Progenitor cell of endocrine pancreas (in vitro differentiated cells): ENCODE measurements at places on chromosomes 11 and 22.
A peak's percentile ranks its signal among the peaks of the same experiment; 100 is the strongest.

DNA sequence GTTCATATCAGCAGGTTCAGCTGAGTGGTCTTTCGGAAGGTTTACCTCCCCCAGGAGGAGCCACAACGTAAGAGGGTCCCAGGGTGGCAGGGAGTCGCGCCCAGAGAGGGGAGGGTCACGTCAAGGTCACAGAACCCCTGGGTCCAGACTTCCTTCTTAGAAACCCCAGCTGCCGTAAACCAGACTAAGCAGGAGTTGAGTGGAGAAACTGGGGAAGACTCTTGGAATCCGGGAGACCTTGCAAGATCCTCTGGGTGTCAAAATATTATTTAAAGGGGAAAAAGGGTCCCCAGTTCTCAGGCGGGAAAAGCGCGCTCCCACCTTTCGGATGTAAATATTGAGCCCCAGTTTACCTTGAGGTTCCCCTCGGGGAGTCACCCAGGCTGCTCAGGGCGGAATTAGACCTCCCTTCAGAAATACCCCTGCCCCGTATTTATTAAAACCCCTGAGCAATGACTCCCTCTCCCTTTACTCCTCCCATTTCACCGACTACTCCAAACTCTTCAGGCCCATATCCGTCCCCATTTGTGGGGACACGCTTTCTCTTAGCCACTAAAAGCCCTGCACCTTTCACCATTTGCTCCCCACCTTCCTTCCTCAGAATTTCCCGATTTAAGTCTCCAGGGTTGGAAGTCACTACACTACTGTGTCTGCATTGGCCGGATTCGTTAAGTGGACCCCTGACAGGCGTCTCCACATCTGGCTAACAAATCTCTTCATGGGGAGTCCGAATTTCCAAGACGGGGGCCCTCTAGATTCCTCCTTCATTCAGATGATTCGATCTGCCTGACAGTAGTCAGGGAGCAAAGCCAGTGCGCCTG, 4.2 kb downstream of the SLC17A6 start:
- no peak for DNase-seq

GRCh38 chr22:20618488-20618887, 111.1 kb downstream of the MED15 start:
- DNase-seq, result no peak

DNA sequence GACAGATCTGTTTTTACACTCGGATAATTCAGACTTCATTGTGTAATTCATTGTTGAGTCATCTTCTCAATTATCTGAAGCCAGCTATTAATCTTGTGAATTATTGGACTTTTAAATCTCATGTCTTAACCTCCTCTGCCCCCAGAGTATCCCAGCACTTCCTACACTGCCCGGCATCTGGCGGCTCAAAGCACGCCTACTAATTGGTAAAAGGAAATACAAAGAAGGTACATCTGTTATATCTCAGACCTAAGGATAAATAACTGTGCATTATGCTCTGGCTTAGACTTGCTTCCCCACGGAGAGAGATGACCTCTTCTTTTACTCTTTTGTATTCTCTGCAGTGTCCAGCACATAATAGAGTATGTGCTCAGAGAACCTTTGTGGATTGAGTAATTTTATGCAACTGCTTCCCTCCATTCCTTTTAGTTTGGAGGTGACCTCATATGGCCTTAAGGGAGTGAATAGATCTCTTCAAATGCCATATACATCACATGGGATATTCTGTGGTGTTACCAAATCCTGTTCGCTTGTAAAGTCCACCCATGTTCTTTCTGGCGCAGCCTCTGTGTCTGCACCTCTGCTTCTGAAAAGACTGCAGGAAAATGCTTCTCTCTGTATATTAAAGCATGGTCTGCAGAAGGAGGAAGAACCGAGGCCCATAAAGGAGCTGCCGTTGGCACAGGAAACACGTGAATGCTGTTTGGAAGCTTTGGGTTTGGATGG, 125.6 kb upstream of the SORL1-AS1 start:
- no peak for DNase-seq

- no peak for DNase-seq
Observed at GRCh38 chr11:88103337-88104206, 71.7 kb downstream of the RAB38 start.

DNA sequence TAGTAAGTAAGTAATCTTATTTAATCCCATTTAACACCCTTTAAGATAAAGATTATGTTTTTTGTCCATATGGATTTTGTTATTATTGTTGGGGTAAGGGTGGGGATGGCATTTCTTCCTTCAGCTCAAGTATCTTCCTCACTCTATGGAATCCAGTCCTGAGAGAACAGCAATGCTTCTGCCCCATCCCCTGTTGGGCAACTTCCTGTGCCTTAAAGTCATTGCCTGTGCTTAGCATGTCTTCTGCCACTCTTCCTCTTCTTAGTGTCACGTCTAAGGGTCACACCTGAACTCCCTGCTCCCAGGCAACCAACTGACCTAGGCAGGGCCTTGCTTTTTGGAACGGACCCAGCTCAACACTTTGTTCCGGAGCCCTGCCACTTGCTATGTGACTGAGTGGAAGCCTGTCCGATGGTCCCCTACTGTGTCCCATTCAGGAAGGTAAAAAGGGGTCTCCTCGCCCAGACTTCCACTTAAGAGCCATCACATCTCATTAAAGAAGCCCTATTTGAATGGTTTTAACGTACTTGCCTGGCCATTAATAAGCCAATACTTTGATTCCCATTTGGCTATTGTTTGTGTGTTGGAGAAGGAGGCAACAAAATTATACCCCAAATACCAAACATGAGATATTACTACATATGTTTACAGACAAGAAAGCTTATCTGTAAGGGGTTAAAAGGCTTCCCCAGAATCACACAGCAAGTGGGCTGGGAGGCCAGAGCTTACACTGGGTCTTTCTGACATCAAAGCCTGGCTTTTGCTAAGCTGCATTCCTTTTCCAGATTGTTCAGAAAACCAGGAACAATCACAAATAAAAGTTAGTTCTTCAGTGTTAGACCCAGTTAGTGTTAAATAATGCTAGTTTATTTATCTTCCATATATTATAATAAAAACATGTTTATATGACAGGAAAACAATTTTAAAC, 59.2 kb downstream of the RAB38 start:
- no peak for DNase-seq

- DNase-seq, result no peak
Observed at GRCh38 chr11:29538339-29539036, 478.3 kb downstream of the KCNA4 start.

GRCh38 chr11:67054346-67054835, 2.3 kb upstream of the RHOD start:
- DNase-seq, result no peak

DNA sequence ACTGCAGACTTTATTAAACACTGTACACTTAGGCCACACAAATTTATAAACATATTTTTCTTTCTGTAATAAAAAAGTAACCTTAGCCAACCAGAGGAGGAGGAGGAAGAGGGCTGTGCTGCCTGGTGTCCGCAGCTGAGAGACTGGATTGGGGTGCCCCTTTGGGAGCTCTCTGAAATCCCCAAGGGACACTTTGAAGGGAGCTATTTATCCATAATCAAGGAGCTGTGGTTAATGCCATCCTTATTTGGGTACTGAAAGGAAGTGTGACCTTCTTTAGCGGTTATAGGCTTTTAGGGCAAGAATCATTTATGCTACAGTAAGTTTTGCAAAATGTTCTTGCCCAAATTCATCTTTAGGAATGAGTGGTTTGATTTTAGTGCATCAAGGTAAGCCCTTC, 125.8 kb downstream of the RASSF10 start:
- no peak for DNase-seq

DNA sequence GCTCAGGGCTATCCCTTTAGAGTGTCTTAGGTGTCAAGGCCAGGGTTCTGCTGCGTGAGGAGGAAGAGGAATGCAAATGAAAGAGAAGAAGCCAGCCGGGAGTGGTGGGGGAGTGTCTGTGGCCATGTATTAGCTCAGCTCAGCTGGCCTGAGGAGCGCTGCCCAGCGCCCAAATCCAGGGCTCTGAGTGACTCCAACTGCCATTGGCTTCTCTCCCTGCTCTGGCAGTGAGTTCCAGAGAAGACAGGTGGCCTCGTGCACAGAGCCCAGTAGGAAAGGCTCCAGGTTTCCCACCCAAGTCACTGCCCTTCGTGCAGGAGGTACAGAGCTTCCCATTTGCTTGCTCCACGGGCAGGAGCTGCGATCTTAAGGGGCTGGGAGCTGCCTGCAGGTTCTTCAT, 302.0 kb downstream of the KIRREL3 start:
- DNase-seq, result no peak

- DNase-seq, result no peak
Observed at GRCh38 chr11:71466358-71466757, 13.4 kb downstream of the NADSYN1 start.

DNA sequence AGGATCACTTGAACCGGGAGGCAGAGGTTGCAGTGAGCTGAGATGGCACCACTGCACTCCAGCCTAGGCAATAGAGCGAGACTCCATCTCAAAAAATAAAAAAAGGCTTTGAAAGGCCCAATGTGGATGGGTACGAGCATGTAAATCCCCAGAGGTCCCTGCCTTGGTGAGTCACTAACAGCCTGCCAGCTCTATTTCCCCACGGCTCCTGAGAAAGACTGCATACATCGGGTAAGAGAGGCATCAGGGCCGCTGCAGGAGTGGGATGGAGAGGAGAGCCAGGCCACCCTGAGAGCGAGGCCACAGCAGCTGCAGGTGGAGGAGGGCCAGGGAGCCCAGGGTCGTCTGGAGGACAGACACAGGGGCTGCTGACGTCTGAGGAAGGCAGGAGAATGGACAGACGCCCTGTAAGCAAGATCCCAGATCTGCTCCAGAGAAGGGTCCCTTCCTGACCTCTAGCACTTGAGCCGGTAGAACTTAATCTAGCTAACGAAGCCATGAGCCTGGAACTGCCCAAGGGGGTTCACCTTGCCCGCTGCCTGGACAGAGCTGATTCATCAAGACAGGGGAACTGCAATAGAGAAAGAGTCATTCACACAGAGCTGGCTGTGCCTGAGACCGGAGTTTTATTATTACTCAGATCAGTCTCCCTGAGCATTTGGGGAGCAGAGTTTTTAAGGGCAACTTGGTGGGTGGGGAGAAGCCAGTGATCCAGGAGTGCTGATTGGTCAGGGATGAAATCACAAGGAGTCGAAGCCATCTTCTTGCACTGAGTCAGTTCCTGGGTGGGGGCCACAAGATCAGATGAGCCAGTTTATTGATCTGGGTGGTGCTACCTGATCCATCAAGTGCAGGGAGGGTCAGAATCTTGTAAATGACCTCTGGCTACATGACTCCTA, 5.1 kb upstream of the KRTAP5-9 start:
- DNase-seq, result no peak

DNA sequence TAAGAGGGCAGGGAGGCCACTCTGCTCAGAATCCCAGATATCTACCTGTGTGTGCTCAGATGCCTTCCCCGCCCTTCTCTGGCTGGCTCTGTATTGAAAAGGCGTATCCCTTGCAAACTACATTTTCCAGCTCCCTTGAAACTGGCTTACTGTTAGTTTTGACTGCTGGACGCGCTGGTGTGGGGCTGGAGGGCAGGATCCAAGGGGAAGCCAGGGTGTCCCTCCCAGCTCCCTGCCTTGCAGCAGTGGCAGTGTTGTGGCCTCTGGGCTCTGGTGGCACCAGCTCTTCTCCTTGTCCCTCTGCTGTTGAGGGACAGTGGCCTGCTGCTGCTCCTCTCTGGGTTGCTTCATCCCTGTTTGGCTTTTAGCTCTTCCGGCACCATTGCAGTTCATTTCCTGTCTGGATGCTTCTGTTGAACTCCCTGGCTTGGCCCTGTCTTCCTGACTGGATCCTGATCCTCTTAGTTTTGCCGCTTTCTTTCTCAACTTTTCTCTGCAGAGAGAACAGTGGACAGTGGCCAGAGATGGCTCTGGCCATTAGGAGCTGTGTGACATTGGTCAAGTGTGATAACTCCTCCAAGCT, 107.1 kb upstream of the PARVA start:
- no peak for DNase-seq

GRCh38 chr11:27718346-27718862, 18.1 kb upstream of the BDNF start:
- DNase-seq, result peak; percentile 15

GRCh38 chr11:12853652-12854296, 155.3 kb upstream of the RASSF10 start:
- DNase-seq, result no peak

DNA sequence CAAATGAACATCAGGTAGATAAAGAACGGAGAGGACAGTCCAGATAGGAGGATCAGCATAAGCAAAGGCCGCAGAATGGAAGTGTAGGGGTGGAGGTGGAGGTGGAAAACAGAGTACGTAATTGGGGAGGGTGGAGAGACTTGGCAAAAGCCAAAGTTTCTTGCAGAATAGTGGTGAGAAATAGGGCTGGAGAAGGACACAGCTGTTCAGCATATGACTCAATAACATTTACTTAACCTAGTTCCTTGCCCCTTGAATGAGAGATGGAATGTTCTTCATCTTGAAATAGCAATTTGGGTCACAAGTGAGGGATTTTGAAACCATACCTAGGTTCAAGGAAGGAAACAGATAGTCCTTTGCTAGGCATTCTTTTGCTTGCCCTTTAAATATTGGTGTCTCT, 235.9 kb upstream of the ARHGAP20 start:
- no peak for DNase-seq

- peak; percentile 21 for DNase-seq
Observed at GRCh38 chr11:102831489-102832440, 11.6 kb downstream of the MMP3 start.

GRCh38 chr22:35987487-35987886, 41.1 kb downstream of the RBFOX2 start:
- no peak for DNase-seq

GRCh38 chr11:102921587-102922220, 33.8 kb downstream of the MMP13 start:
- no peak for DNase-seq

DNA sequence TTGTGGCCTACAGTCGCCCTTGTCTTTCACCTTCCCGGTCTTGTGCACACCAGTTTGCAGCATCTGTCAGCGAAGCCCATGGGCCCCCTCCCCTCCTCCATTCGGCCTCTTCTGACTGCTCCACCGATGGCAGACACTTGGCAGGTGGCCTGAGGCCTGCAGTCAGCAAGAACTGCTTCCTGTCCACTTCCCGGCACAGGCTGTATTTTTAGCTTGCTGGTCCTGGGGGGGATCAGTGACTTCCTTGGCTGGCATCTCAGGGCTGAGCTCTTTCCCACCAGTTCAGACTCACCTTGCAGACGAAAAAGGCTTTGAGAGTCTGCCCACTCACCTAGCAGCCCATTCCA, 106.4 kb downstream of the SYN3 start:
- no peak for DNase-seq

DNA sequence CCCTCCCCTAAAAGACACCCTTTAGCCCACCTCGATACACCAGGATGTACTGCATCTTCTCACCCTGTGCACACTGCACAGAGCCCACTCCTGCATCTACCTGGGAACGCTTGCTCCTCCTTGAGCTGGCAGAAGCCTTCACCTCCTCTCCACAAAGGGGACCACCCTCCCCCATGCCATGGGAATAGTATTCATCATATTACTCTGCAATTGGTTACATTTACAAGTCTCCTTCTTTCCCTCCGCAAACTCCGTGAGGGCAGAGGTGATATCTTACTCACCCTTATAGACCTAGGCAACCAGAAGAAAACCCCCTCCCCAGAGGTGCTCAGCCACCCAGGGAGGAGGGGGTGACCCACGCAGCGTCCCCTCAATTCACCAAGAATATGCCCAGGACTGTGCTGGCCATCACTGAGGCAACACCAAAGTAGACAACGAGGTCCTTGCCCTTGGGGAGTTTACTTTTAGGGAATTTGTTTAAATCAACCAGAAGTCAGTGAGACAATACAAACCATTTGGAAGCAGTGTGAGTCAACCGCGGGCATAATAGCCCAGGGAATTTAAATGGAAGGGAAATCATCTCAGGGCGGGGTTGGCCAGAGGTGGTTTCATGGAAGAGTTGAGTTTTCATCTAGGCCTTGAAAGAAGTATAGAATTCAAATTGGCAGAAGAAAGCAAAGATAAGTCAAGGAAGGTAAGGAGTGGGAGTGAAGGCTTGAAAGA, 214.5 kb downstream of the BARX2 start:
- no peak for DNase-seq
